ENCODE measurements at places on chromosomes 2 and 18. TPM values are rescaled to one million over a fixed set of nuclear protein-coding genes. Genes with fewer than 3 reads are reported as not detected.
A peak's percentile ranks its signal among the peaks of the same experiment; 100 is the strongest.

The LHCGR gene
- total RNA-seq: not detected

The FAM237A gene
- total RNA-seq: not detected

The UGT1A3 gene
- not detected for total RNA-seq

The RPRM gene
- total RNA-seq: not detected

The CD28 gene
- total RNA-seq: not detected

The TEKT4 gene
- total RNA-seq: not detected

The TXNL4A gene
- 81.0 TPM for total RNA-seq

The MOGAT1 gene
- total RNA-seq: 0.24 TPM

The GYPC gene
- total RNA-seq: 192 TPM

The PSMA8 gene
- not detected for total RNA-seq

The ADGRF3 gene
- under 0.01 TPM for total RNA-seq

The POTEI gene
- not detected for total RNA-seq

The G6PC2 gene
- total RNA-seq: not detected

The MAPRE3 gene
- total RNA-seq: 1.6 TPM

The REG3A gene
- not detected for total RNA-seq

The RNF144A gene
- total RNA-seq: 9.5 TPM

The DNAJC5G gene
- not detected for total RNA-seq

The HOXD3 gene
- total RNA-seq: 1.6 TPM

The TUBA3E gene
- total RNA-seq: not detected

The STPG4 gene
- total RNA-seq: not detected

DNA sequence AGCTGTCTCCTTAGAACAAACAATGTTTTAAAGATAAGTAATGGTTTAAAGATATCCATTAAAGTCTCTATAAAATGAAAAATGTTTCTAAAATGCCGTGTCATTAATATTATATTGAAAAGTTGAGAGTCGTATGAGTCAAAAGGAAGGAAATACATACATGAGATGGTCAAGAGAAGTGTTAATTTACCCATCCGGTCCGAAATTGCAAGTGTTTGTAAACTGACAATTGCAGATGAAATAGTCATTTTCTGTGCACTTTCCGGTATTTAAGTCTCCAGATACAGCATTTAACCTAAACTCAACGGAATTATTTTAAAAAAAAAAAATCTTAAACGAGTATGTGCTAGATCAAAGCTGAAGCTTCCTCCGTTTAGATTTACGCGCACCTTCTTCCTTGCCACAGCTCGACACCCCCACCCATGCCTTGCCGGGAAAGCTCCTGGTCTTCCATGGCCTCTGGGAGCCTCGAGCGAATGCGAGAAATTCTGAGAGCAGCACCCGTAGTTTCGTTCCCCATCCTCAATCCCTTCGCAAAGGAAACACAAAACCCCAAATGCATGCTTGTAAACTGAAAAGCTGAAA, 1.8 kb downstream of the DSC3 start:
- DNase-seq: no peak

DNA sequence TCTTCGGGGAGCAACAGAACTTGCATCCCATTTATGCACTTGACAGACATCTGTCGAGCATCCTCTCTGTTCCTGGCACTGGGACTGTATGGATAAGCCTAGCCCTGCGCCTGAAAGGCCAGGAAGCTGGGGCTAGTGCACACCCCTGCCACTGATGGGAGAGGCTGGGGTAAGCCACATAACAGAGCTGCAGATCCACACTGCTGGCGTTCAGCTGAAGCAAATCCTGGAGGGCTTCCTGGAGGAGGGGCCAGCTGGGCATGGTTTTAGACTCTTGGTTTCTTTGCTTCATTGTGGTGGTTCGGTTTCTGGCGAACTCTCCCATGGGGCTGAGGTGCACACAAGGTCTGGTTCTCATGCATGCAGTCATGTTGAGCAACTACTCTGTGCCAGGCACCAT, 45.5 kb upstream of the FOSL2 start:
- no peak for DNase-seq

- DNase-seq: peak; percentile 75
Observed at GRCh38 chr2:215529271-215529670, 93.4 kb upstream of the FN1 start.

DNA sequence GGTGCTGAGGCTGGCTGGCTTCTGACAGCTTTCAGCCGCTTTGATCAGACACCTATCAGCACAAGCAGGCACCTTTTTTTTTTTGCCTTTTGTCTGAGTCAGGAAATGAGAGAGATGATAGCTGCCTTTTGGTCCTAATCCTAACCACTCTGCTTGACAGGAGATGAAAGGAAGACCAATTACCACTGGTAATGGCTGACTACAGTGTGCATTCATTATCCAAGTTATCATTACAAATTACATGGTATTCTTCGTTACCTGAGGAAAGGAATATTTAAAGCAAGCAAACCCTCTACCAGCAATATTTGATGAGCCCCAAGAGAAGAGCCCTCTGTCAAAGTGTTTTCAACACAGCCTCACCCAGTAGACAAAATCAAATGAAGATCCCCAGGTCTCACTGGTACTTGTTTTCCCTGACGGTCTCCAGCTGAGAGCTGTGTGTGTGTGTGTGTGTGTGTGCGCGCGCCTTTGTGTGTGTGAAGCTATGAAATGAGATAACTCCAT, 925.7 kb downstream of the DCDC2C start:
- no peak for DNase-seq

DNA sequence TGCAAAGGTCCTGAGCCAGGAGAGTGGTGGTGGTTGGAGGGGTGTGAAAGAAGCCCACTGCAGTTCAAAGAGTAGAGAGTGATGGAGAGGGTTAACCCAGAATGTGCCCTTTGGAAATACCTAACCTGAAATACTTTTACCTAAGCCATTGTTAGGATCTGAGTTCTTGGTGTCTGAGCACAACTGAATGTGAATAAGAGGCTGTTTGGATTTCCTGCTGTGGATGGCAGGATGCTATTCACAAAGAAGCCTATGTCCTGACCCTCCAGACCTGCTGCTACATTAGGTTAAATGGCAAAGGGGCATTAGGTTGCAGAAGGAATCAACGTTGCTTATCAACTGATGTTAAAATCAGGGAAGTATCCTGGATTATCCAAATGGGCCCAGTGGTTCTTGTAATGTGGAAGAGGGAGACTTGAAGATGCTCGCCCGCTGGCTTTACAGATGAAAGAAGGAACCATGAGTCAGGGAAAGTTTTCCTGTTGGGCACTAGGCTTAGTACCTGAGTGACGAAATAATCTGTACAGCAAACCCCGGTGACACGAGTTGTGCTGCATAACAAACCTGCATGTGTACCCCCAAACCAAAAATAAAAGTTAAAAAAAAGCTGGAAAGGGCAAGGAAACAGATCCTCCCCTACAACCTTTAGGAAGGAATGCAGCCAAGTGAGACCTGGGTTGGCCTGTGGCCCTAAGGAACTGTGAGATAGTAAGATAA, 27.2 kb downstream of the ITGA6 start:
- DNase-seq: no peak

GRCh38 chr2:227029426-227030105, 134.4 kb downstream of the COL4A4 start:
- DNase-seq: no peak

DNA sequence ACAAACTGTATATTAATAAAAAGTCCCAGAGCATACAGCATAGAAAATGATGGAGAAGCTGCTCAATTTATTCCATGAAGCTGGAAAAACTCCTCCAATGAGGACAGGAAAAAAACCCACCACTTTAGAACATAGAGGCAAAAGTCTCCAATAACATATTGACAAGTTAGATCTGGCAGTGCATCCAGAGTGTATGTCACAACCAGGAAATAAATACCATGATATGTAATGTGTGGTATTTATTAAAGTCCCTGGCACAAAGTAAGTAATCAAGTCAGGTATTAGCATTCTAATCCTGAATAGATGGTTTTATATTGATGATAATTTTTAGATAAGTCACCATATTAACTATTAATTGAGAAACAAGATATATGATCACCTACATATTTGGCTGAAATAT, 427.3 kb upstream of the HS6ST1 start:
- no peak for DNase-seq

GRCh38 chr2:32485399-32485798, 128.6 kb downstream of the BIRC6 start:
- DNase-seq: no peak

- no peak for DNase-seq
Observed at GRCh38 chr18:70121842-70122241, 83.6 kb downstream of the RTTN start.

DNA sequence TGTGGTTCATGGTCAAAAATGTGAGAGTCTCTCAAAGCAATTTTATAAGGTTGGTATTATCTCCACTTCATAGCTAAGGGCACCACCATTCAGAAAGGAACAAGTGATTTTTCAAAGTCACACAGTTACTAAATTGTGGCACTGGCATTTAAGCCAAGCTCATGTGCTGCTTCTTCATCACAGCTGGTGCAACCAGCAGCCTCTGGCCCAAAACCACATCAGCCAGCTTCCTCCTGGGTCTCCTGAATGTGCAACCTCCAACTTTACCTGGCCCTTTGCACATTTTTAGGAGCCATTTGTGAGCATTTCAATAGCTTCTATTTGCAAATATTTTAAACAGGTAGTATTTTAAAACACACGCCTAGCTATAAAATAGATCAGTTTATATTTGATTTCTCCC, 293.7 kb downstream of the BCL11A start:
- no peak for DNase-seq

DNA sequence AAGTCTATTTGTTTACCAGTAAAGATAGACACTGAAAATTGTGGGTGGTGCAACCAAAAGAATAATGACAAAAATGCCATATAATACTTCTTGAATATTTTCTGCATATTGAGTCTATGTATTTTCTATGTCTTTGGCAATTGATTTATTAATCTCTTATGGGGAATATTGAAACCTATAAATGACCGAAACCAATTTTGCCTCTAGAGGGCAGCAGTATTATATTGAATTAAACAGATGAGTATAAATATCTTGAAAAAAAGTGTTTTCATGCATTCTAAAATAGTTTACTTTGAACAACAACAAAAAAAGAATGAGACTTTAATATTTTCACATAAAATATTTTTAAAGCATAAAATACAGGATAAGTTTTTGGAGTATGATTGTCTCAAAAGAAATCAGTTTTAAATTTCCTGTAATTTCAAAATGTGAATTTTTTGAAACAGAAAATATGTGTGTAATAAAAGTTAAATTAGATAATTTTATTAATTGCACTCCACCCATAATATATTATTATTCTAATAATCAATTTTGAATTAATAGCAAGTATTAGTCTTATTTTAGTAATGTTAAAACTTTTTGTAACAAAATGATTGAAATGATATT, 49.9 kb upstream of the CALCRL start:
- DNase-seq: peak; percentile 18

DNA sequence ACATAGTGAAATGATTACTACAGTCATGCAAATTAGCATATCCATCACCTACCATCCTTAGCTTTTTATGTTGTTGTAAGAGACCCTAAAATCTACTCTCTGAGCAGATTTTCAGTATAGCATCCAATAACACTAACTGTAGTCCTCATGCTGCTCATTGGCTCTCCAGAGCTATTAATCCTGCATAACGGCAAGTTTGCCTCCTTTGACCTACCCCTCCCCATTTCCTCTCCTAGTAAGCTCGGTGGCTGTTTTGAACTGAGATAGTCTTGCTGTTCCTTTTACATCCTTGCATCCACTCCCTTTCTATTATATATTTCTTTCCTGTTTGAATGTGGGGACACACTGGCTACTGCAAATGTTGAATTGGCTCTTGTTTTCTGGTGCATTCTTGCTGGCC, 481.5 kb downstream of the TSN start:
- no peak for DNase-seq

- DNase-seq: no peak
Observed at GRCh38 chr2:45255563-45255962, 246.3 kb upstream of the SIX2 start.

DNA sequence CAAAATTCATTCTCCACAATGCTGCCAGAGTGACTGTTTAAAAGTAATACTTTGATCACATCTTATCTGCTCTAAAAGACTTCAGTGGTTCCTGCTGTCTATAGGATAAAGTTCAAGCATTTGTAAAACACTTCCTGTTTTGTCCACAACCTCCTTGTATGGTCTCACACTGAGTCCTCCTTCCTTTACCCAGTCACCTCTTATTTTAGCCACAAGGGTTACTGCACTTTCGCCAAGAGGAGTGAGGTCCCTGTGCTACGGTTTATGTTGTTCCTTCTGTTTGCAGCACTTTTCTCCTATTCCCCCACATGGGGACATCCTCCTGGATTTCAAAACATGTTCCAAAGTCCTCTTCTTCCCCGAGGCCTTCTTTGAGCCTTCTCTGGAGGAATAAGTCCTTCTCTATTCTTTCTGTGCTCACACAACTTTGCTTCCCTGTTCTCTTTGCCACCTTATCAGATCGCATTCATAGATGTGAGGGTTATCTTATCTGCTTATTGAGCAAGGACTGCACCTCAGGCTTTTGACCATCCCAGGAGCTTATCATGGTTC, 112.2 kb upstream of the NABP1 start:
- no peak for DNase-seq

DNA sequence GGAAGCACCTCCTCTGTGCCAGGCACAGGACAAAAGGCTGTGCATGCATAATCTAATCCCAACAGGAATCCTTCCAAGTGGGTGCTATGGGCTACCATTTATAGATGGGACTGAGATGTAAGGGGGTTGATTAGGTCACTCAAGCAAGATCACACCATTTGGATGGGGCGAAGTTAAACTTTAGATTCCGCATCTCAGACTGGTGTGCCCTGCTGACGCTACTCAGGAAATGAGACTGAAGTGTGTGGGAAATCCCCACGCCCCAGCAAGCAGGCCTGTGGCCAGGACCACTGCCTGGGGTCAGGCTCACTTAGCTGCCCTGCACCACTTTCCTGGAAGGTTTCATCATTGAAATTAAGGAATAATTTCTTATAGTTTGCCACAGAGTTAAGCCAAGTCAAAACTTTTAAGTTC, 70.5 kb upstream of the PPP1CB start:
- DNase-seq: peak; percentile 90

GRCh38 chr2:53268086-53268485, 499.5 kb upstream of the CHAC2 start:
- no peak for DNase-seq

DNA sequence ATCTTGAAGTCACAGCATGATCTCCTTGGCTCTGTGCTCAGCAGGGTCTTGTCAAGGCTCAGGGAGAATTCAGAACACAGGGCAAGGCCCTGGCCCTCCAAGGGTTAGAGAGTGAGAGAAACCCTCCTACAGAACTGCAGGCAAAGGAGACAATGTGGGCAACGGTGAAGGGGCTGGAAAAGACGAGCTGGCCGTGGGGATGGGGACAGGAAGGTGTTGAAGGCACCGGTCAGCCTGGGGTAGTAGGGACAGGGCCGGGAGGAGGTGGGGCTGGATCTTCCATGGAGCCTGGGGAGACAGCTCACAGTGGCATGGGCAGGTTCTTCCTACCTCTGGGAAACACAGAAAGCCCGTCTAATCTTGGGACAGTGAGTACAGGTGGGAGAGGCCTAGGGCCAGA, 92.2 kb upstream of the MCFD2 start:
- no peak for DNase-seq

GRCh38 chr2:62938126-62938525, 112.5 kb upstream of the OTX1 start:
- peak; percentile 62 for DNase-seq

DNA sequence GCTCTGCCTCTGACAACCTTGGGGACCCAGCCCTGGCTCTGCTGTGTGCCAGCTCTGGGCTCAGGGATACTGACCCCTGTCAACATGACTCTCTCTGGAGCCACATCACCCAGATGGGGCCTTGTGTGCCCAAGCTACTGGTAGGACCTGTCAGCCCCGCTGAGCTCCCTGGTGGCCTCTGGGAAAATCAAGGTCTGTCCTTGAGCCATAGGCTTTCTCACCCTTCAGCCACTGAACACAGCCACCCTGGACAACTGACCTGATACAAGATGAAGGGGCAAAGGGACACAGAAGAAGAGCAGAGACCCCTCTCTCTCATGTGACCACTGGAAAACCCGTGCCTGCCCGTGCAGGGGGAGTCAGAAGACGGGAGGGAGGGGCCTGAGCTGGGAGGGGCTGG, 7.8 kb downstream of the CCDC74A start:
- DNase-seq: no peak
